ENCODE measurements at places on chromosomes 5 and 9. TPM values are rescaled to one million over a fixed set of nuclear protein-coding genes. Genes with fewer than 3 reads are reported as not detected.

Gene DND1
- 0.35 TPM for total RNA-seq

Gene CBY3
- total RNA-seq = not detected

Gene GLRA1
- not detected for total RNA-seq

Gene ANKDD1B
- total RNA-seq = 2.8 TPM

Gene SARDH
- total RNA-seq = 5.4 TPM

Gene PCDHGA7
- total RNA-seq = 2.3 TPM

Gene PCDHB8
- 0.55 TPM for total RNA-seq

Gene INSYN2B
- total RNA-seq = 1.5 TPM

Gene GARNL3
- total RNA-seq = 9.0 TPM

Gene PCDHGA10
- total RNA-seq = 5.1 TPM

Gene NEURL1B
- total RNA-seq = 1.6 TPM

Gene TCOF1
- total RNA-seq = 11.6 TPM

Gene WDR38
- total RNA-seq = not detected

Gene IL13
- not detected for total RNA-seq

Gene RAD17
- total RNA-seq = 29.5 TPM

Gene FGF18
- total RNA-seq = 0.35 TPM

Gene ARID3C
- total RNA-seq = not detected

Gene MYMK
- total RNA-seq = not detected

Gene PCDHB12
- 1.2 TPM for total RNA-seq

Gene VAV2
- total RNA-seq = 20.8 TPM

Gene INSL6
- total RNA-seq = not detected

Gene CDKN2A
- total RNA-seq = 25.0 TPM

Gene GZMA
- total RNA-seq = not detected

Gene SPATA31D4
- not detected for total RNA-seq

Gene PCDHA1
- total RNA-seq = 0.35 TPM

Gene BARHL1
- not detected for total RNA-seq

Gene DAB2
- total RNA-seq = 117 TPM

Gene SPINK6
- not detected for total RNA-seq

Gene FOXD4L6
- 0.10 TPM for total RNA-seq

Gene TRIO
- total RNA-seq = 205 TPM

Gene MRPL22
- 36.6 TPM for total RNA-seq

Gene TEX48
- total RNA-seq = not detected

Gene C7
- not detected for total RNA-seq

Gene PCDHGB6
- total RNA-seq = 2.3 TPM

Gene TRPM3
- total RNA-seq = 0.35 TPM

Gene PRR16
- total RNA-seq = 0.35 TPM

Gene C9orf153
- not detected for total RNA-seq

Gene TNC
- total RNA-seq = 215 TPM

Gene MSX2
- total RNA-seq = 1.1 TPM

Gene NRG2
- 0.52 TPM for total RNA-seq

Gene FYB1
- total RNA-seq = 0.25 TPM

Gene SOHLH1
- total RNA-seq = not detected

Gene SLC45A2
- not detected for total RNA-seq

Gene SLIT3
- 3.3 TPM for total RNA-seq

Gene RLN2
- total RNA-seq = 1.1 TPM

Gene F2RL2
- total RNA-seq = 0.17 TPM

Gene GAPVD1
- 50.0 TPM for total RNA-seq

Measured in renal cortical epithelial cell (primary cell).